Stimulated activated memory B cell treated with anti-CD40 and anti-IgM and Interleukin-4, amounts not matched to agents 10 μg/mL and 1 μg/mL and 100 μg/mL, for 72 hours (primary cell): ENCODE measurements at places on chromosomes 4 and X.

GRCh38 chrX:25507801-25508200, 492.0 kb upstream of the ARX start:
- ATAC-seq, result no peak

DNA sequence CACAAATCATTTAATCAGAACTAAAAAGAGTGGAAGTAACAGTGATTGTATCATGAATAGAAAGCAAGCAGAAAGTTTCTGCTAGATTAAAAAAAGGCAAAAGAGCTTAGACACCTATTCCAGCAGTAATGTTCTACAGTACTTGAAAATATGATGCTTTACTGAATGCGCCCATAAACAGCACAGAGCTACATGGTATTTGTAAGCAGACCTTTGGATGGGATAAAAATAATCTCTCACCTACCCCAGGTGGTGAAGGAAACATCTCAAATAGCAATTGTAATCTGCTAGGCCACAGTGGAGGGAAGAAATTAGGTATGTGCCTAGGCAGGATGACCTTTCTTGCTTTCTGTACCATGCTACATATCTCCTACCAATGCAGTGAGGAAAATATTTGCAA, 280.9 kb upstream of the PRKX start:
- no peak for ATAC-seq

- ATAC-seq, result no peak
These were observed 4.7 kb upstream of the TSPYL2 start for GRCh38 chrX:53077207-53078197.

DNA sequence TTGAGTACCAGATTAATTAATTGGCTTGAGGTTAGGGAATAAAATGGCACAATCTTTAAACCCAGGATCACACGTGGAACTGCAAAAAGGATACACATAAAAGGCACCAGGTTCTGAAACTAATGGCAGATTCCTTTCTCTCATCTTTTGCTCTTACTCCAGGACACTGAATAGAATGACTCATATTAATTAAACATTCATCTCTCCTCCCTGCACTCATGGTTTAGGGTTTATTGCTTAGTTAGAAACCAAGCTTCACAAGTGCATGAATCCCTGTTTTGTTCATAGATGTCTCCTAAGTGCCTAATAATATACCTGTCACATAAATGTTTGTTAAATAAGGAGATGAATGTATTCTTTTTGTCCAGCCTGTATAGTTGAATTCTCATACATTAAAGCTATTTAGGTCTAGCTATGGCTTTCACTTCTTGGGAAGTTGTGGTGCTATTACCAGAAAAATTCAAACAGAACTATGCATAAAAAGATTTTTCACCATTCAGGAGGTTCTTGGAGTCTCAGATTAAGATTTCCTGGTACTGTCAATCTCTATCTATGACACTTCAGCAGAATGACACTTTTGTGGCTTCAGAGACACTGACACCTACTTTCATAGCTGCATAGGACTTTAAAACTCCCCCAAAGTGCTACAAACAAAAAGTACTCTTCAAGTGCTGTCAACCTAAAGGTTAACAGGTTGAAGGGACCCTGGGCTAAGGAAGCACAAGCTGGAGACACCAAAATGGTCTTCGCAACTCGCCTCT, 7.4 kb downstream of the CORIN start:
- ATAC-seq, result no peak

- no peak for ATAC-seq
These were observed 1025.8 kb upstream of the LCORL start for GRCh38 chr4:19047279-19047880.

DNA sequence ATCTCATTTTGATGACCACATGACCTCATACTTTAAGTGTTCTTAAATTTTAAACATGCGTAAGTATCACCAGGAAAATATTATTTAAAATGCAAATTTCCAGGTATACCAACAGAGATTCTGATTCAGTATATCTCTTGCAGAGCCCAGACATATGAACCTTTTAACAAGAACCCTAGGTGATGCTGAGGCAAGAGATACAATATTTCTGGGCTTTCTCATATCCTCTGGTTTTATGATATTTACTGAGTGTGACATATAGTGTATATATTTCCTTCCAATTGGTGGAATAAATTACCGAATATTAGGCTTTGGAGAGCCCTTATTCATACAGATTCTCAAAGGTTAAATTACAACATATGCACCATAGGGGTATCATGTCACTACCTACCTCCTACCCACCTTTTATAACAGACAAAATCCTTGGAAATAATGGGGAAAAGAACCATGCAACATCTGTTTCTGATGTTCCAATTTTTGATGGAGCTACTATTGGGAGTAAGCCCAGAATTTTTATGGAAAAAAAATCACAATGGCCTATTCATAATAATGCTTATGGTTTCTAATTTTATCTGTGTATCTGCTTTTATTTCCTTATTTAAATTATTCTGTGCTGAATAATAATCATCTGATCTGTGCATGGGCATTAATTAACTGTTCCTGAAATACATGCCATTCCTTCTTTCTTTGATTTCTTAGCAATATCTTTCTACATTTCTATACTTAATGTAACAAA, 27.1 kb downstream of the KCTD8 start:
- ATAC-seq, result no peak

- ATAC-seq, result no peak
These were observed 46.1 kb upstream of the HCCS start for GRCh38 chrX:11064851-11065600.

- ATAC-seq, result no peak
These were observed 68.8 kb downstream of the PCDH18 start for GRCh38 chr4:137463377-137464003.

DNA sequence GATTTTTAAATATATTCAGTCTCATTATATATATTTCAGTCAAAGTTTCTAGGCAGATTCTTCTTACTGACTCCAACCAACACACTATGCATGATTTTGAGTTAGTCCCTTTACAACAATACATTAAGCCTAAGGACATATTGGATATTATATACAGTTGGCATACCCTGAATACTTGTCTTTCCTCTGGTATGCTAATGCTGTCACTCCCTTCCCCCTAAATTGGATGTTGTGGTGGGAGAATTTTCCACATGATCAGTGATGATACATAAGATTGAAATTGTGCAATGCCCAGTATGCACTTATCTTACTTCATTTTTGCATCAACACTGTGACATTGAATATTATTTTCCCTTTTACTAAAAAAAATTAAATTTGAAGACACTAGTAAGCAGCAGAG, 935.2 kb downstream of the PCDH7 start:
- no peak for ATAC-seq

GRCh38 chr4:52259978-52260377, 208.9 kb downstream of the SPATA18 start:
- no peak for ATAC-seq

GRCh38 chrX:115579786-115580294, 18.9 kb downstream of the PLS3 start:
- ATAC-seq, result no peak

DNA sequence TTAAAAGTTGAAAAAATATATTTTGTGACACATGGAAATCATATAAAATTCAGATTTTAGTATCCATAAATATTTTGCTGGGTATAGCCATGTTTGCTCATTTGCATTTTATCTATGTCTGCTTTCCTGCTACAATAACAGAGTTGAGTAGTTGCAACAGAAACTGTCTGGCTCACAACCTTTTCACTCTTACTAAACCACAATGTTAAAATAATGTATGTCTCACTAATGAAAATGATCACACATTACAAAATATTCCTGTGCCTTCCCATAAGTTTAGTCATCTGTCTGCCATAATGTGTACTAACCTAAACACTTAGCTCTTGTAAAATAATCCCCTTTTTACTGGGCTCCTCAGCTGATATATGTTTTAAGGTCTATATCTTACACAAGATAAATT, 174.0 kb upstream of the PRPS2 start:
- no peak for ATAC-seq

GRCh38 chr4:60544981-60545380, 655.1 kb upstream of the ADGRL3 start:
- ATAC-seq, result no peak

GRCh38 chr4:189088780-189089179, 851.9 kb upstream of the FRG1 start:
- ATAC-seq, result no peak

GRCh38 chr4:121189326-121190215, 25.4 kb upstream of the TNIP3 start:
- ATAC-seq, result peak; percentile 79

GRCh38 chrX:153379971-153380581, 21.1 kb downstream of the PNMA6E start:
- ATAC-seq, result no peak

DNA sequence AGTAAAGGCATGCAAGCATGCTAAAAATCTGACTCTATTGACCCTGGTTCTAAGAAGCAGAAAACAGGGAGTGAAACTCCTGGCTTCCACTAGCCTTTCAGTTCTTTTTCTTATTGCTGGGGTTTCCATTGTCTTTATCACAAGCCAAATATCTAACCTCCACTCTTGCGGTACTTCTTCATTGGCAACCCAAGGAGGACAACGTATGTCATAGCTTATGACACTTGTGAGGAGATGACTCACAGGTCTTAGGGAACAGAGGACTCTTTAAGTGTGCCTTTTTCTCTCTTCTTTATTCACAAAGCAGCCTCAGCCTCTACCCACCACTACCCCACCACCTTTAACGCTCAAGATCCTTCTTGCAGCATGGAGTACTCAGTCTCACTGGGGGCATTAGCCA, 124.2 kb downstream of the GUCY2F start:
- no peak for ATAC-seq

DNA sequence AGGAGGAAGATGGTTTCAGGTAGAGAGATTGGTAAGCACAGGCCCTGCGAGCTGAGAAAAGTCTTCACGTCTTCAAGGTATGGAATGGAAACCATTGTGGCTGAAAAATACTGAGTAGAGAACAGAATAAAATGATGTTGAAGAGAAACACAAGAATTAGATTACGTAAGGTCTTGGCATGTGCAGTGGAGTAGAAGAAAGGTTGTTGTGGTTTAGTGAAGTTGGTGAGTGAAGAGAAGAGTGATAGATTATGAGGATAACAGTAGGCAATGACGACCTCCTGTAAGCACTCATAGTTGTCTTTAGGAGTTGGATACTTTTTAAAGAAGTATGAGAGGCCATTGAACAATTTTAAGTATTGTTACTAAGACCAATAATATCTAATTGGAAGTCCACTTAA, 642.6 kb downstream of the PCDH7 start:
- ATAC-seq, result no peak

- no peak for ATAC-seq
These were observed 33.3 kb upstream of the PRDX4 start for GRCh38 chrX:23633834-23634580.

DNA sequence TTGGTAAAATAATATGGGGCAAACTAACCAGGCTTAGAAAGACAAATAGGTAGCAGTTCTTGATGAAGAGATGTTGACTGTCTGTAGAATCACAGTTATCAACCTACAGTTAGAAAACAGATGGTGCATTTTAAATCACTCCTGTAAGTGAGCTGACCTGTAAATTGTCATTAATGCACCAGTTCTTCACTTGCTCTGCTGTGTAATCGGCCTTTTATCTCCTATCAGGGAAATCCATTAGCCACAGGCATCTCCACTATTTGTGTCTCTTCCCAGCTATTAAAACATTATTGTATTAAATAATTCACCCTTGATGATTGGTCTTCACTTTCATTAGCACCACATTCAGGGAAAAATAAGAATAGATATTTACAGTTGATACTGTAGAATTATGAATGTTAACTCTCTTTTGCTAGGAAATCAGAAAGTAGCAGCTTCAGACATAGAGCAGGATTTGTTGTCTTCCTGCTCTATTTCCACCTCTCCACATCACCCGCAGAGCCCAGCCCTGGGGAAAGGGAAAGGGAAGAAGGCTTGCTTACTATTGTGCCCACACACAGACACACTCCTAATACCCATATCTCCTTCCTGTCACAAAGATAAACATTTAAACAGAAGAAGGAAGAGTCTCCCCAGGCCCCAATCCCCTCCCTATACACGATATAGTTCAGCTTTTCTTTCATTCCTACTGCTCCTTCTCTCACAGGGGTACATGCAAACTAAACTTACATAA, 97.1 kb downstream of the REELD1 start:
- no peak for ATAC-seq

DNA sequence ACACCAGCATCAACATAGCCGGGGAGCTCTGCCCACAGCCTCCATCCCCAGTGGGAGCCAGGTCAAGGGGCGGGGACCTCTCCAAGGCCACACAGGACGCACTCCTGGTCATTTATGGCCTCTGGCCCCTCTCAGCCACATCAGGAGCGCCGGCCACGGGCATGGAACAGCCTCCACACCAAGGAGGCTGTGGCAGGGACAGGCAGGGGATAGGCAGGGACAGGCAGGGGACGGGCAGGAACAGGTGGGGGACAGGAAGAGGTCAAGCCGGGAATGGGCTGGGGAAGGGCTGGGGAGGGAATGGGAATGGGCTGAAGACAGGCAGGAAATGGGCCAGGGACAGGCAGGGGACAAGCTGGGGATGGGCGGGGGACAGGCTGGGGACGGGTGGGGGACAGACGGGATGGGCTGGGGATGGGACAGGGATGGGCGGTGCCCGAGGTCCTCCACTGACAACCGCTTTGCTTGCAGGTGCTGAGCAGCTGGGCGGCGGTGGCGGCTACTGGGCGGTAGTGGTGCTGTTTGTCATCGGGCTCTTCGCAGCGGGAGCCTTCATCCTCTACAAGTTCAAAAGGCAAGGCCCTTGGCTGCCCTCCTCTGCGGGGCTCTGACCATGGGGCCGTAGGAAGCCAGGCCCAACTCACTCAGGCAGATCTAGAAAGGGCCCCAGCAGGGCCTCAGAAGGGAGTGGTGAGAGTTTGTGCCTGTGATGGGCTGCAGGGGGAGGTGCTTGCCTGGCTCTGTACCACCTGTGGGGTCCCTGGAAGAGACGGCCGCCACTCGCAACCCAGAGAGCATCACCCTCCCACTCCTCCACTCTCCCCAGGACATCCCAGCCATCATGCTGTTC, 205.6 kb downstream of the AFAP1 start:
- no peak for ATAC-seq

DNA sequence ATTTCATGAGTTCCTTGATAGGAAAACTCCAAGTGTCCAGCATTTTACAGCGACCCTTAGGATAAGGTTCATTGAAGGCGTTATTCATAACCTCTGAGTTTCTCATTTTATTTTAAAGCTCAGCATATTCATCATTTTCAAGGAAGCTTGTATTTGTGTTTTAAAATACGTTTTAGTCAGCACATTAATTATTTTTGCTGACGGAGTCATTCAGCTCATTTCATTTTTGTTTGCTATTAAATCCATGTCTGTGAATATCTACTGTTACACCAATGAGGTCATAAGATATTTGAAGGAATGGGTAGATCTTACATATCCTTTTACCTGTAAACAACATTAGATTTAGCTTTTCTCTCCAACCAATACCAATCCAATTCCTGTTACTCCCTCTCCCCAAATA, 1766.3 kb upstream of the PCDH10 start:
- no peak for ATAC-seq

- no peak for ATAC-seq
These were observed 61.5 kb downstream of the CORIN start for GRCh38 chr4:47776353-47776752.

- peak; percentile 59 for ATAC-seq
These were observed 38.5 kb upstream of the ETDA start for GRCh38 chrX:135213200-135213844.

DNA sequence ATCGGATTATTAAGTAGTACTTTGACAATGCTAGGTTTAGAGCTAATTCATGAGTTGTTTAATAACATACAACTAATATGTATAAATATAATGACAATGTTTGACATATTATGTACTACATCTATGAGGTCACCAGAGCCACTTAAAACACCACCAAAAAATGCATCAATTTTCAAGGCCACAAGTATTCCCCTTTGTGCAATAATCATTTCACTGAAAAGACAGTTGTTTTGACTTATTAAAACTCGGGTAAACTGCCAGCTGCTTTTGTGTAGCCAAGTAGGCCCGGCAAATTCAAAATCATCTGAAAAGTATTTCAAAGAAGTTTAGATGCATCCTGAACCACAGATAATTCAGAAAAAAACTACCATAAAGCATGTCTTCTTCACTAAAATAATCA, 48.7 kb downstream of the CLOCK start:
- ATAC-seq, result no peak
